ENCODE measurements at places on chromosomes 3 and 15.

GRCh38 chr15:40952301-40952900, 870 bp upstream of the CHAC1 start:
- no peak for DNase-seq

DNA sequence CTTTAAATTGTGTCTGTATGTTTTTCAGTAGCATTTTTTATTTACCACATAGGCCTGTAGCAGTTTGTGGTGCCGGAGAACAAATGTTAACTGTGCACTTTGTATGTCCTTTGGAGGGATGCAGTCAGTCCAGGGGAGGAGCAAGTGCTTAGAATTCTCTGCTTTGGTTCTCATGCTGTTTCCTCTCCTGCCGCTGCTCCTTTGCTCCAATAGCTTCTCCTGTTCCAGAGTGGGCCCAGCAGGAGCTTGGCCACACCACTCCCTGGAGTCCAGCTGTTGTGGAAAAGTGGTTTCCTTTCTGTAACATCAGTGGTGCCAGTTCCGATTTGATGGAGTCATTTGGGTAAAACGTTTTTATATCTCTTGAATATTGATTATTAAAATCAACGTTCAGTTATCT, 16.6 kb downstream of the TICRR start:
- DNase-seq: no peak

GRCh38 chr3:150409125-150409511, 1.0 kb downstream of the TSC22D2 start:
- peak; percentile 32 for DNase-seq

- DNase-seq: no peak
Observed at GRCh38 chr15:31153531-31153930, 52.0 kb upstream of the TRPM1 start.

- no peak for DNase-seq
Observed at GRCh38 chr15:68743256-68743655, 77.4 kb downstream of the ANP32A start.

- DNase-seq: no peak
Observed at GRCh38 chr3:171391432-171391831, 68.8 kb downstream of the TNIK start.

DNA sequence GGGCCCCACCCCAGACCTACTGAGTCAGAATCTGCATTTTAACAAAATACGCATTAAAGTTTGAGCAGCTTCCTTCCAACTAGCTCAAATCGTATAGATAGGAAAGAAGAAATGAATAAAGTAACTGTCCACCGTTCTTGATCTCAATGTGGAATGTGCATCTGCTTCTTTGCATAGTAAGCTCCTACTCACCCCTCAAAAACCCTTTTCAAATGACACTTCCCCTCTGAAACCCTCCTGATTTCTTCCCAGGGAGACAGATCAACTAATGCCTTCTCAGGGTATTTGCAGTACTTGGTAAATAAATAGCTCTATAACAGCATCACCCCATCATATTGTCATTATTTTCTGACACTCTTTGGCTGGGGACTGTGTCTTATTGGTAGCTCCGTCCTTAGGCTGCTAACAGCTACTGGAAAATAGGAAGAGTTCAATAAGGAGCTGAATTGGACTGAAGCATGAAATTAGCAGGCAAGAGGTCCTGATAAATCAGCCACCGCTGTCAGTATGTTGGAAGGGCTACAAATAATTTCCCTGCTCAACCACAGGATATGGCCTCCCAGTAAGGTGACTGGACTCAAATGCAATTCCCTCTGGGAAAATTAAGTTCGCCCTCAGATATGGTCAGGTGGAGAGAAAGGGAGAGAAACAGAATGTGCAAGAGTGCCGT, 10.2 kb downstream of the OXTR start:
- no peak for DNase-seq

GRCh38 chr3:112746675-112747280, 99.9 kb downstream of the CD200R1L start:
- no peak for DNase-seq

DNA sequence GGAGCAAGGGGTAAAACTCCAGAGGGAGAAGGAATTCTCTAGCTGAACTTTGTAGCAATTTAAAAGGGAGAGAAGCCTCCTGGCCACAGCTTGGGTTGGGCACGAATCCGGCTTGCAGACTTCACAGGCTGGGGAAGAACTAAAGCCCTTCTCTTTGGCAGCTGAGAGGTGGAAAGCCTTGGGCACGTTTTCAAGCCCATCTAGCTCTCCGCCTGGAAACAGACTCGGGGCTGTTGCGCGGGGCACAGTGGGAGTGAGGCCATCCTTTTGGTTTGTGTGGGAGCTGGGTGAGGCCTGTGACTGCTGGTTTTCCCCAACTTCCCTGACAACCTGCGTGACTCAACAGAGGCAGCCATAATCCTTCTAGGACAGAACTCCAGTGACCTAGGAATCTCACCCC, 295.7 kb upstream of the ROBO1 start:
- DNase-seq: no peak

- no peak for DNase-seq
Observed at GRCh38 chr15:56774356-56774755, 41.0 kb upstream of the ZNF280D start.

- DNase-seq: peak; percentile 7
Observed at GRCh38 chr3:148079370-148079769, 618.3 kb upstream of the AGTR1 start.

- no peak for DNase-seq
Observed at GRCh38 chr15:80966431-80967197, 23.0 kb downstream of the MESD start.

GRCh38 chr15:75809986-75810750, 33.1 kb upstream of the UBE2Q2 start:
- no peak for DNase-seq

- DNase-seq: no peak
Observed at GRCh38 chr3:122789585-122790273, 3.9 kb downstream of the HSPBAP1 start.

- no peak for DNase-seq
Observed at GRCh38 chr3:129911261-129911861, 17.9 kb upstream of the TMCC1 start.

DNA sequence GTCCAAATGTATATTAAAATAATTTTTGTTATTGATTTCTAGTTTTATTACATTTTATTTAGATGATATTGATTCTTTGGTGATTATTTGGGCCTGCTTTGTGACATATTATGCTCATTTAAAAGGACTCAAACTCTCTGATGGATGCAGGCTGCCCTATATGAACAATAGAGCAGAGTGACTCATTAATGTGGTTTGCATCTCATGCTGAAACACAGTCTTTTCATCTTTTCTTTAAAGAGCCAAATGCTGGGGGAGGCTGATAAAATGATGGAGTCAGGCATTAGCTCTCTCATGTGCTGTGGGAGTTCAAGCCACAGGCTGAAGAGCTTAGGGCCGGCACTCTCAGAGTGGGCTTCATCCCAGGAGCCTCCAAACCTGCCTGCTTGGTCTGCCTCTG, 7.2 kb downstream of the PLA1A start:
- DNase-seq: no peak

- no peak for DNase-seq
Observed at GRCh38 chr15:42148808-42149492, 7.5 kb downstream of the PLA2G4F start.

DNA sequence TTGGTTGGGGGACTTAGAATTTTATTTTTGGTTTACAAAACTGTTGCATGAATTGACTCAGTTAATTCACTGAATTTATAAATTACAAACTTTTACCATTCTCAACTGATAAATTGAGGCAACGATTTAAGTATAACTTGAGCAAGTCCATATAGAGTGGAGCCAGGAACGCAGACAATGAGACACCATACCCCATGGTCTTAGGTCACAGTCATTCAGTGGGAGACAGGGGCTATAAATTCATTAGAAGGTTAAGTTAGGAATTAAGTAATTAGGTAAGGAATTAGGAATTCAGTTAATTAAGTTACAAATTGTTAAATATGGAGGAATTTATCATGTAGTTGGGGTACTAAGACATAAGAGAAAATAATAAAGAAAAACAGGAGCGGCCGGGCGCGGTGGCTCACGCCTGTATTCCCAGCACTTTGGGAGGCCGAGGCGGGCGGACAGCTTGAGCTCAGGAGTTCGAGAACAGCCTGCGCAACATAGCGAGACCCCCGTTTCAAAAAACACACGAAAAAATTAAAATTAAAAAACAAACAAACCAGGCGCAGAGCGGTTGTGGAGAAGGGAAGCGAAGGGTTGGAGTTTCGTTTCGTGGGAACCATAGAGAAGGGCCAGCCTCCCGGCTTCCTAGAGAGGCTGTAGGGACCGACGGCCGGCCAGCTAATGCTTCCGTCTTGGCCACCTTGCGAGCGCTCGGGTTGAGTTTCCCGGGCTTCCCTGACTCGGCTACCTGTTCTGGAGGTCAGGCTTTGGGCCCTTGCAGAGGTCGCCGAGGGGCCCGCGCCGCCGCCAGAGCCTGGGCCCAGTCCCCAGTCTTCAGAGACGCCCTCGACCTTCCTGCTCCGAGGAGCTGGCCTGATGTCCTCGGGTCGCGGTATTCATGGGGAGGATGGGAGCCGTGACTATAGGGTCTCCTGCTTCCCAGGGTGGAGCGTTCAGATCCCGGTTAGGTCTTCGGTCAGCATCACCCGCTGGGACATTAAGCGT, at the start of gene ZNF619:
TSS of gene ZNF619 (plus strand) at position 645 of the 993 bp plus-strand sequence. CDS start 858 bp downstream, outside the sequence.
- peak; percentile 59 for DNase-seq

DNA sequence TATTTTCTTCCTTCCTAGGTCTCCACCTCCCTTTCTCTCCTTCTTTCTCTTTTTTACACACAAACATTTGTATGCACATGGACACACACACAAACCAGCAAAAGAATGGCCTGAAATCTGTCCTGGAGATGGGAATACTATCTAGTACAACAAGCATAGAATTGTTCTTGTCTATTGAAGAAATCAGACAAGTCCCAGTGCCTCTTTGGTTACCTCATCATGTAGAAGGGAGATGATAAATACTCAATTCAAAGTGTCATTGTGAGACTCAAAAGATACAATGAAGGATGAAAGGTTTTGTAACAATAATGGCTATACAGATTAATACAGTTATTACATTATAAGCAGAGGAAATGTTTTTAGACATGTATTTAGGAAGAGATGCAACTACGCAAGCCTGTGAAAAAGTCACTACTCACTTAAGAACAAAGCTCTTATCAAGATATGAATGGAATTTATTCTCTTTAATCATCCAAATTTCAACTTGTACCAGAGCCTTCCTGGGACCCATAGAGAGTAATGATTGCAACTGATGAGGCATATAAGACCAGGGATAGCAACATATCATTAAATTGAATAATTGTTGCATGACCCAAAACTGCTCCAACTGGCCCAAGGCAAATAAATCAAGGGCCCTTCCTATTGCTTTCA, 43.2 kb downstream of the P3H2 start:
- DNase-seq: no peak

DNA sequence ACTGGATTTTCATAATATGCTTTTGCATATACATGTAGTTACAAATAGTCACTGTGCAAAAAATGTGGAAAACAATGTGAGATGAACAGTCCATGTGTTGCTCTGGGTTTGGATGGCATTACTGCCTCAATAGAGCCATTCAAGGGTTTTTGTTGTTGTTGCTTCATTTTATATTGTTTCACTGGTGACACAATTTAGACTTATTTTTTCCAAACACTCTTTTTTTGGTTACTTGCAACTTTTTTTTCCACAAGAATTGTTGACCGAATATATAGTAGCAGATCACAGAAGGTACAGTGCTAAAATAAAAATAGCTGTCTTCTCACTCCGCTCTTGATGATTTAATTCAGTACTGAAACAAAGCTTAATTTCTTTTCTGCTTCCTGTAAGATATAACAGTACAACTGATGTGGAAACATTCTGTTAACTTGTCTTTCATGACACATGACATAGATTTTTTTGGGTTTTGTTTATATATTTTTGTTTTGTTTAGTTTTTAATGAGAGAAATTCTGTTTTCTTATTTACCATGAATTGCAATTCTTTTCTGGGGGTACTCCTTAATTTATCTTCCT, 618.6 kb downstream of the NAALADL2 start:
- no peak for DNase-seq

DNA sequence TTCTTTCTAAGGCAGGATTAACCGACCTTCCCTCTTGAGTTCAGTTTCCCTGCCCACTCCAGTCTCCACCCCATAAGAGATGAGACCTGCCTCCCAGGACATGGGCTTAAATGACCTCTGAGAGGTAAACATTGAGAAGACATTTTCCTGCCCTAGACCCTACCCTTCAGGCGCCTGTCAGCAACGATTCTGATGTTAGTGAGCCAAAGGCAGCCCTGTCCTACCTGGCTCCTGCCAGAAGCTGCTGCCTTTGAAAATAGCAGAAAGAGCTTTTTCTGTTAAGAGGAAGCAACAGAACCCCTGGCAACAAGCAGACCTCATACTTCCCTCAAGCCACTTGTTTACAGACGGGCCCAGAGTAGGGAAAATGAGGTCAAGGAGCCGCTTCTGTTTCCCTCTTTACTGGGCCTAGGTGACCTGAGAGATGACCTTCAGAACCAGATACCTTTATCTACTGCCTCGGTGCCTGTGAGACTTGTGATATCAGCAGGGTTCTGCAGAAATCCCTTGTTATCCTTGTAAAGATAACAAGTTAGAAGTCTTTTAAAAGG, 52.0 kb downstream of the CD200R1L start:
- no peak for DNase-seq

GRCh38 chr3:89107461-89108290, at the start of gene EPHA3:
EPHA3 (plus strand) TSS chr3:89107621; CDS start chr3:89107749, 128 bp downstream.
- peak; percentile 24 for DNase-seq

DNA sequence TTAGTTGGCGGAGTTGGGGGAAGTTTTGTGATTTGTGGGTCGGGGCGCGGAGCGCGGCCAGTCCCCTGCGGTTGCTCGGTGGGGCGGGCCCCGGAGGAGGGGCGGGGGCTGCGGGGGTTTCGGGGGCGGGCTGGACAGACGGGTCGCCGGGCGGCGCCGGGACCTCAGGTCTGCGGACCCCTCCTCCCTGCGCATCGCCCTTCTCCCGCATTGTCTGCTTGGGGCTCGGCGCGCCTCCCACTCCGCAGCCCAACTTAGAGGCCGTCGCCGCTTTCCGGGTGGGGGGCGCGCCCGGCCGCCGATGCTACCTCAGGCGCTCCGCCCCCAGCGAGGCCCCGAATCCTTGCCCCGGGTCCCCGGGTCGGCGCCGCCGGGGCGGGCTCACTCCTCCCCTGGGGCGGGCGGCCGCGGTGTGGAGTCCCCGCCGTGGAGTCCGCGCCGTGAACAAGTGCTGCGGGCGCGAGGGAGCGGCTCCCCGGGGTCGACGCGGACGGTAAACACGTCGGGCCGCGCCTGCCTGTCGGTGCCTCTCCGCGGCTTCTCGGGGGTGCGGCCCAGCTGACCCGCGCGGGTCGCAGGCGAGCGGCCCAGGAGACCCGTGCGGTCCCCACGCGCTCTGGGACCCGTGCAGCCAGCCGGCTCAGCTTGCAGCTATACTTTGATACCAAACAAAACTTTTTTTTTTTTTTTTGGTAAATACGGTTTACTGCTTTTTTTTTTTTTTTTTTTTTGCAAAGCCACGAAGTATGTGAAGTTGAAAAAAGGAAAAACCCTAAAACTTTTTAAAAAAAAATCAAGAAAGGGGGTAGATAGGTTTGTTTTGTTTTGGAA, 624 bp downstream of the AKAP13 start:
- no peak for DNase-seq

DNA sequence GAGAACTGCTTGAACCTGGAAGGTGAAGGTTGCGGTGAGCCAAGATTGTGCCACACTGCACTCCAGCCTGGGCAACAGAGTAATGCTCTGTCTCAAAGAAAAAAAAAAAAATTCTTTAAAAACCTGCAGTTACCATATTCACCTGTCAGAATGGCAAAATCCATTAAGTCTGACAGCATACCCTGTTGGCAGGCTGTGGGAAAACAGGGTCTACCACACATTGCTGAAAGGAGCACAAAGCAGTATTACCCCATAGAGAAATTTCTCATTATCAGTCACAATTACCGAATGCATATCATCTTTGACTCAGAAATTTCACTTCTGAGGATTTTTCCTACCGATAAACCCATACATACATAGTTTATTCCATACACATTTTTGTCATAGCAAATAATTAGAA, 264.1 kb upstream of the SLCO3A1 start:
- DNase-seq: no peak

Data from substantia nigra (tissue), 51 donors.